Left kidney (tissue), 8 donors: ENCODE measurements at places on chromosomes 2 and 18.

DNA sequence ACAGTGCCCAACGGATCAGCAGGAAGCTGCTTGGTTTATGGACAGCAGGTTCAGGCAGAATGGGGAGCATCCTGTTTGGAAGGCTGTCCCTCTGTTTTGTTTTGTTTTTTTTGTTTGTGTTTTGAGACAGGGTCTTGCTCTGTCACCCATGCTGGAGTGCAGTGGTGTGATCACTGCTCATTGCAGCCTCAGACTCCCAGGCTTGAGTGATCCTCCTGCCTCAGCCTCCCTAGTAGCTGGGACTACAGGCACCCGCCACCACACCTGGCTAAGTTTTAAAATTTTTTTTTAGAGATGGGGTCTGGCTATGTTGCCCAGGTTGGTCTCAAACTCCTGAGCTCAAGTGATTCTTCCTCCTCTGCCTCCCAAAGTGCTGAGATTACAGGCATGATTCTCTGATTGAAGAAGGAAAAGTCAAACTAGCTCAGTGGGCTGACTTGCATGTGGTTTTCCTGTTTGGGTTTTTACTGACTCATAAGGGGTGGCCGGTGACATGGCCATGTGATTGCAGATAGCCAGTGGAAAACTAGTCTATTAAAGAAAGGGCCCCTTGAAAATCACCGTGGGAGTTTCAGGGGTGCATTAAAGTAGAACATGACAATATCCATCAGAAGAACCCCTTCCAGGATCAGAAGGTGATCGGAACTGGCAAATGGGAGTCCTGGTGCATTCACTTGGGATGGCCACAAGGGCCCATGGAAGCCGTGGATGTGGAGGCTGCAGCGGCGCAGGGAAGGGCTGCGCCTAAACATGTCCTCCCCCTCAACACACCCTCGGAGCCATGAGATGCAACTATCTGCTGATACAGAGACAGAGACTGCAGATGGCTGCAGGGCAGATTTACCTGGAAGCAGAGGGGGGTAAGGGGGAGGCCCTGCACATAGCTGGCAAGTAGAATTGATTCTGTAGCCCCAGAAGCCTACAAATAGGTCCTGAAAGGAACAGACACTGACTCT, 26.5 kb downstream of the AQP12B start:
- DNase-seq: no peak

- no peak for DNase-seq
Measured at GRCh38 chr2:175107146-175107545, 60.9 kb downstream of the ATF2 start.

DNA sequence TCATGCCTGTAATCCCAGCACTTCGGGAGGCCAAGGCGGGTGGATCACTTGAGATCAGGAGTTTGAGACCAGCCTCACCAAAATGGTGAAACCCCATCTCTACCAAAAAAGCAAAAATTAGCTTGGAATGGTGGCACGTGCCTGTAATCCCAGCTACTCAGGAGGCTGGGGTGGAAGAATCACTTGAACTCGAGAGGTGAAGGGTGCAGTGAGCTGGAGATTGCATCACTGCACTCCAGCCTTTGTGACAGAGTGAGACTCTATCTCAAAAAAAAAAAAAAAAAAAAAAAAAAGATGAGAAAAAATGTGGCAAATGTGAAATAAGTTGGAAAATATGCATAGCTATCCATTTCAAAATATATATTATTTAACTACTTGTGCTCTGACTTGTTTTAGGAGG, 65.0 kb downstream of the KCNS3 start:
- no peak for DNase-seq

DNA sequence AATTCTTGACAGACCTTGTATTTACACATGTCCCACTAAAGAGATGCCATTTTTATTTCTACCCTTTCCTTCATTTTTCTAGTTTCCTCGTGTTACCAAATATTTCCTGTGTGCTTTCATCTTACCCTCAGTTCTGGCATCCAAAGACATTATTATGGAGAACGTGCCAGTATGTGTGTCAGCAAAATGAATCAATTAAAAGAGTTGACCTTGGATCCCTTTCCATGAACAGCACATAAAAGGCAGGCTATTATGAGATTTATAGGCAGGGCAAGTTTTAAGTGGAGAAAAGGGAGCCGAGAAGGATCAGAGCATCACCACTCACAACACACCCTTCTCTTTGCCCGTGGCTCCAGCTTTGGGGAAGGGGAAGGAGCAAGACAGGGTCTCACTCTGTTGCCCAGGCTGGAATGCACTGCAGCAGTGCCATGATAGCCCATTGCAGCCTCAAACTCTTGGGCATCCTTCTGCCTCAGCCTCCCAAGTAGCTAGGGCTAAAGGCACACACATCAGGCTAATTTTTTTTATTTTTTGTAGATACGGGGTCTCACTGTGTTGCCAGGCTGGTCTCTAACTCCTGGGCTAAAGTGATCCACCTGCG, 149.9 kb downstream of the GFPT1 start:
- DNase-seq: no peak

DNA sequence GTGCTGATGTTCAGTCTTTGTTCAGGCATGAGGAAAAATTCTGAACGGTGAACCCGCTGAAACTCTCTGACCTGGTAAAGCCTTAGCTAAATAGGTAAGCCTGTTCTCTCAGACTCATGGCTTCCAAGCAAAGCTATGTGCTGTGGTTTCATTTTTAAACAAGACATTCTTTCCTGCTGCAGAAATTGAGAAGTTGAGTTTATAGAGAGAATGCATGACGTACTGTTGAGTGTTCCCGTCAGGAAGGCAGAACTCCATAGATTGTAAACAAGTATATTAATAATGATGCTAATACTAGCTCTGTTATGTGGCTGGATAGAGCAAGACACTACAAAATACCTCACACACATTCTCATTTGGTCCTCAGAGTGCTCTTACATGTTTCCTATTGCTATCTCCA, 424.0 kb upstream of the CRIM1 start:
- no peak for DNase-seq

- DNase-seq: no peak
Measured at GRCh38 chr18:55232506-55232905, 273.2 kb upstream of the CCDC68 start.

DNA sequence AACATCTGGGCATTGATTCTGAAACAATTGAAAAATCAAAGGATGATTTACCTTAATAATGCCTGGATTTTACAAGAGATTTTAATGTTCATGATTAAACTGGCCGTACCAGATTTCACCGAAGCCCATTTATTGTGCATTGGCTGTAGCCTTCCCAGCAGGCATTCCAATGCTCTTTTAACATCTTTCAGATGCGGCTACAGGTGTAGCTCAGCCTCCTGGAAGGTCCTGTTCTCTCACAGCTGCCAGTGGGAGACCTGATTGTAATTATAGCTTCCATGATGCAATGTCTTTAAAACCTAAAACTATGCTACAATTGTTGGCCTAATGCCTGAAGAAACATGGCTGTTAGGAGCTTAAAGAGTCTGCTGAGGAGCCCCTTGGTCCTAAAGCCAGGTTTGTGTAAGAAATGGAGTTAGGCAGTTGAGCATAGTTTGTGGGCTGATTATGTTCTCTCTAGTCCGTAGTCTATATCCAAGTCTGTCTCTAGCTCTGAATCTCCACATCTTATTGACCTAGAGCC, 147.4 kb downstream of the CERS6 start:
- DNase-seq: no peak

DNA sequence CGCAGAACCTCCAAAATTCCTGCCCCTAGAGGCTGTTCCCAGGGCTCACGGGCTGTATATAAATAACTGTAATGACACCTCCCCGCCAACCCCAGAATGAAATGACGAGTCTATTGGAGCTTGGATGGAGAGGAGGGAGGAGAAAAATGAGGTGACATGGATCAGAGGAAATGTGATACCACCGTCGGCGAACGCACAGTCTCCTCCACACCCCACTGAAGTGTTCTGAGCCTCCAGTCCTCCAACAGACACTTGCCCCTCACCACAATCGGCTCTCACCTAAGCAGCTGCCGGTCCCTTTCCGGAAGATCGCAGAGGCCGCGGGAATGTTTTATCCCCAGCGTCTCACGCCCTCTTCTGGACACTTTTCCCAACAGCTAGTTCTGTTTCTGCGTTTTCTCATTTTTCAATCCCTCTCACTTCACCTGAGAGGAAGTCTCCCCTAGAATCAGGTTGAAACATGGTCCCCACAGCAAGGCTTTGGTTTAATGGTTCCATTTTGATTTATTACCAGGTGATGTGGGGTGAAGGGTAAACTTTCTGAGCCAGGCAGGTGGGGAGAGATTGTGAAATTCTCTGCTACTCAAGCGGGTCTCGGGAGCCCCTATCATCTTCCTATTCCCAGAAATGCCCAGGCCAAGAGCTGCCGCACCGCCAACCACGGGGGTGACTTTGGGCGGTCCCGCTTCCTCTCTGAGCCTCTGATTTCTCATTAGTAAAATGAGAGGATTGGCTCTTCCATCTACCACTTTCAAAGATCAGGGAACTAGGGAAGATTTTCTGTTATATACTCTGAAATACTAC, 9.1 kb upstream of the MYO5B start:
- DNase-seq: peak; percentile 70

DNA sequence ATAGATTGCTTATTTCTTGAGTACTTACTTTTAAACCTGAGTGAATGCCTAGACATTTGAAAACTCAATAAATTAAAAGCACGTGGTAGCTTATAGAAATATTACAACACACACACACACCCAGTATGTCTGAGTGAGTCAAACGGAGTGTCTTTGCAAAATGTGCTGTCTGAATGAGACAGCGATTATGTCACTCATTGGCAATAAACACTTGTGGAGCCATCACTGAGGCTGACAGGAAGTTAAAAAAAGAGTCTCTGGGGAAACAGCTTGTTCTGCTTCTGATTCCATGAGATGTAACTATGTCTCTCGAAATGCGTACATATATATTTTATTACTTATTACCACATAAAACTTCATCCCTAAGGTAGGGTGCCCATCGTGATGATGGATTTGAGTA, 22.3 kb upstream of the VPS4B start:
- no peak for DNase-seq

DNA sequence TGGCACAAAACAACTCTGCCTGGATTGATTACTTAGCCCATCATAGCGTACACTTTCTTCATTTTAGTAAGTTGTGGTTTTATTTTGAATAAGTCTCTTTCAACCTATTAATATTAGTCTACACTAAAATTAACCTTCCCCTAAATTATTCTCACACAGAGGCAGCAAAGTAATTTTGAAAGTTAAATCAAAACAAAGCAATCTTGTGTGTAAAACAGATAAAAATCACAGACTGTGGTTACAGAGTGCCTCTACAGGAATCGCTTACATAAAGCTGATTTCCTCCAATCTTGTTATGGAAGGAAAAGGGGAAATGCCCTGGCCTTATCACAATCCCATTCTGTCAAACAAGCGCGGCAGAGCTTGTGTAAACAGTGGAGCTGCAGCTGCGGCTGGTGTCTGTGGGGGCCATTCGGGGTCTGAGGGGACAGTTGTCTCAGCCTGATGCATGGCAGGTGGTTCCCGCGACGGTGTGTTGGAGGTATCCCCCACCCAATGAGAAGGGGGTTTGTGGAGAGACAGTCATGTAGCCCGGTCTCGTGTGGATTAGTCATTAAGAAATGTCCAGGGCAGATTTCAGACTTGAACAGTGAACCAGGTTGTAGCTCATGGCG, 42.1 kb downstream of the BCL2L11 start:
- DNase-seq: no peak

GRCh38 chr2:168731002-168731401, 71.4 kb upstream of the NOSTRIN start:
- DNase-seq: no peak

GRCh38 chr2:86022661-86023365, 82.9 kb downstream of the POLR1A start:
- no peak for DNase-seq

GRCh38 chr2:147182260-147182659, 662.6 kb upstream of the ACVR2A start:
- DNase-seq: no peak

- no peak for DNase-seq
Measured at GRCh38 chr2:17545680-17546613, 5.5 kb downstream of the VSNL1 start.

DNA sequence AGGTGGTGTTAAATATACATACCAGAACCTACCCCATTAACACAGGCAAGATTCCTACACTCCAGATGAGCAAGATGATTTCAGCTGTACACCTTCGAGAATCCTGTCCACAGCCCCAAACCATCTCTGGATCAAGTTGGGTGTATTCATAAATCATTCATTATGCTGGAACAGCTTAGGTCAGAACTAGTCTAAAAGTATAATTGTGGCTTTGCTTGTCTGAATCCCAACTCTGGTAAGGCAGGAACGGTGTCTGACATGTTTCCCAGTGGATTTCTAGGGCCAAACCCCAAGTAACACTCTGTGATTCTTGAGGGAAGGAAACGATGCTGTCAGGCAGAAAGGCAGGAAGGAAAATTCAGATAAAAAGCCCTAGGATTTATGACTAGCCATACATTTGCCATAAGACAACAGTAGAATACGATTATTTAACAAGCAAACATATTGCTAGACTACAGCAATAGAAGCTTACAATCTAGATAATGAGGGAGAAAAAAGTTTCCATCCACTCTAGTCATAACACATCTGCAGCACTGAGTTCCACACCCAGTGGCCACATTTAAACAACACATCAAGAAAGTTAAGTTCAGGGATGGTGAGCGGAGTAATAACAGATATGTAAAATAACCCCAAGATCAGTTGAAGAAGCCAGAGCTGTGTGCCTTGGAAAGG, 444.8 kb downstream of the RND3 start:
- no peak for DNase-seq

- DNase-seq: no peak
Measured at GRCh38 chr2:126855606-126856005, 43.1 kb upstream of the TEX51 start.

DNA sequence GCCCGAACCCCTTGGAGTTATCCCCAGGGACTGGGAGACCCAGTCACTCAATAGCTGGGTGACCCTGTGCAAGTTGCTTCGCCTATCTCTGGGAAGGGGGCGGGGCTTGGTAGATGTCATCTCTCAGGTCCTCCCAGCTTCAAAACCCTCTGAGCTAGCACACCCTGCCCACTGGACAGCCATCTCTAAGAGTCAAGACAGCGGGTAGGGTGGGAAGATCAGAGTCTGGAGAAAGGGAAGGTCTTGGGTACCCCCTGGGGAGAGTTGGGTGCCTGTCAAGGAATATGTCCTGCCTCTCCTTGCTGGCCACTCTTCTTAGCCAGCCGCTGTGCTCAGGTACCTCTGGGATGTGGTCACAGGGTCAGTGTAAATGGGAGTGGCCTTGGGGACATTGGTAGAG, 8.0 kb downstream of the GLI2 start:
- DNase-seq: no peak

- no peak for DNase-seq
Measured at GRCh38 chr18:25516747-25517498, 165.0 kb upstream of the ZNF521 start.

DNA sequence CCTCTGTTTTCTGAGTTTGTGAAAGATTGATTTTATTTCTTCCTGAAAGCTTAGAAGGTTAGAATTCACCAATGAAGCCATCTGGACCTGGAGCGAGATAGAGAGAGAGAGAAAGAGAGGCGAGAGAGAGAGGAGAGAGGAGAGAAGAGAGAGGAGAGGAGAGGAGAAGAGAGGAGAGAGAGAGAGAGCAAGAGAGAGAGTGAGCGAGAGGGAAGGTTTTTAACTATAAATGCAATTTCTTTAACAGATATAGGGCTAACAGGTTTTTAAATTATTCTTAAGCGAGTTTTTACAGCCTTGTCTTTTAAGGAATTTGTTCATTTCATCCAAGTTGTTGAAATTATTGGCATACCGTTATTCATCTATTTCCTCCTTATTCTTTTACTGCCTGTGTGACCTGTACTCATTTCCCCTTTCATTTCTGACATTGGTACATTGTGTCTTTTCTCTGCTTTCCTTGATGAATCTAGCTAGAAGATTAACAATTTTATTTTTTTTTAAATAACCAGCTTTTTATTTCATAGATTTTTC, 56.1 kb downstream of the BABAM2 start:
- DNase-seq: no peak

GRCh38 chr2:107374249-107374648, 452.4 kb upstream of the RGPD4 start:
- no peak for DNase-seq
